ENCODE measurements at places on chromosomes 1 and 21.

DNA sequence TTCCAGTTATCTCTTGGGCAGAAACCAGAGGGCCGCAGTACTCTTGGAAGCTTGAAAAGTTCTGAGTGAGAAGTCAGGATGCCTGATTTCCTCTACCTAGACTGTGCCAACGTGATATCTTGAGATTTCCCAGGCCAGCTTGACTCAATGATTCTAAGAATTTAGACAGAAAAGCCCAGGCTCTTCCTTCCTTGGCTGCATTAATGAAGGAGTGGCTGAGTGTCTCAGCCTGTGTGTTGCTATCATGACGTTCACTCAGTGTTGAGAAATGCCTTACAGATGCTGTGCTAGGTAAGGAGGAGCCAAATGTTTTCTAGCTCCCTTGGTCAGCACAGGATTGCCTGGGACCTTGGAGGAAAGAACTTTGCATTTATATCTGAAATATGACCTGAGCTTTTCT is 454.1 kb upstream of the USP24 start:
- no peak for DNase-seq

GRCh38 chr1:5890346-5891106 is 101.7 kb downstream of the NPHP4 start:
- DNase-seq = no peak

- DNase-seq = no peak
These were observed 41.4 kb downstream of the MTARC1 start for GRCh38 chr1:220828179-220828490.

DNA sequence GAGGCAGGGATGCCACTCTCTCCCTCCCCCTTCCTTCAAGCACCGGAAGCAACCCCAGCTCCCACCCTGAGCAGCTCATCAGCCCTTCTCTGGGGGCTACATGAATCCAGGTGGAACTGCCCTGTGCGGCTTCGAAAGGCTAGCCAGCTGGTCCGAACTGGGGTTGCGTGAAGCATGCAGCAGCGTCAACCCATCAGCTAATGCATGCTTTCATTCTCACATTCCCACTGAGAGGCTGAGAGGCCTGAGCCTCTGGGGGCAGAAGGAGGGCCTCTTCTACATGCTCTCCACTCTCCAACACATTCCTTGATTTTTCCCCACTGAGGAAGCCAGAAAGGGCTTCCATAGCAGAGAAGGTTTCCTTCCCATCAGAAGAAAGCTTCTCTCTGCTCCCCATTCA is 5.6 kb downstream of the RXRG start:
- no peak for DNase-seq

Data from activated CD8-positive, alpha-beta T cell treated with anti-CD3 and anti-CD28 coated beads, Interleukin-2, amount 10 ng/mL, durations not matched to agents 7 days and 5 days (primary cell).